ENCODE measurements at places on chromosomes 2 and 18.

GRCh38 chr2:160266037-160266551, 66.0 kb upstream of the ITGB6 start:
- DNase-seq, result no peak
- H3K27ac ChIP-seq, result no peak overlapping the region
- no peaks in the 10 kb centered on the region for H3K27me3 ChIP-seq
- no peaks in the 10 kb centered on the region for H3K36me3 ChIP-seq

DNA sequence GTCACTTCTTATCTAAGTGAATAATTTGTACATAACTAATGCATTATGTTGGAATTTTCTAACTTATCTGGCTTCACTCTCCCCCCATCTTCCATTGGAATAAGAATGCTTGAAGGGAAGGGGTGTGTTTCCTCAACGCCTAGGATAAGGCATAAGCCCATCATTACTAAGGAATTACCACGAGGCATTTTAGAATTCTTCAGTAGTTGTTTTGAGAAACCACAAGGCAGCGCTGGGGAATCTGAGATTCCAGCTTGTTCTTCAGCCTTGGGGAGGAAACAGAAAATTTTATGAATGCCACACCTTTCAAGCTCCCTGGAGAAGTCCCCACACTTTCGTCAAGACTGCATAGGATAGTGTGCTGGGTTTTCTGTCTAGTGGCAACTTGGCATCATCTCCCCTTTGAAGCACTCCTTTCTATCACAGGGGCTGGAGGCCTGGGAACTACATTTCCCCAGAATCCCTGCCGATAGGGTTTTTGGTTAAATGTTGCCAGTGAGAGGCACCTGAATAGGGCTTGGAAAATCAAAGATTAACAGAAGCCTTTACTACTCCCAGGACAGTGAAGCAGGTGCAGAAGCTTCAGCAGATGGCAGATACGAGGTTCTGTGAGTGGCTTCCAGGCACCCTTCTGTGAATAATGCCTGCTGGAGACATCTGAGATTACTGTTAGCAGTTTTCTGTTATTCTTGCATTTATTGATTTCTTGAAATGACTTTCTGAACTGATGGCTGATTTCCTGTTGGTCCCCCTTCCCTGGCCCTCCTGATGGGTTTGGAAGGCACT, 192.7 kb upstream of the REV1 start:
- H3K4me3 ChIP-seq, result no peak overlapping the region
- H3K27me3 ChIP-seq, result no peaks in the 10 kb centered on the region
- no peaks in the 10 kb centered on the region for H3K4me1 ChIP-seq
- no peak for DNase-seq

GRCh38 chr2:191148791-191149190, 2.0 kb downstream of the STAT4 start:
- H3K4me1 ChIP-seq, result peaks cover 13% of the 10 kb centered on the region
- no peaks in the 10 kb centered on the region for H3K36me3 ChIP-seq
- H3K27me3 ChIP-seq, result no peaks in the 10 kb centered on the region
- no peak overlapping the region for H3K27ac ChIP-seq
- no peak overlapping the region for H3K4me3 ChIP-seq

DNA sequence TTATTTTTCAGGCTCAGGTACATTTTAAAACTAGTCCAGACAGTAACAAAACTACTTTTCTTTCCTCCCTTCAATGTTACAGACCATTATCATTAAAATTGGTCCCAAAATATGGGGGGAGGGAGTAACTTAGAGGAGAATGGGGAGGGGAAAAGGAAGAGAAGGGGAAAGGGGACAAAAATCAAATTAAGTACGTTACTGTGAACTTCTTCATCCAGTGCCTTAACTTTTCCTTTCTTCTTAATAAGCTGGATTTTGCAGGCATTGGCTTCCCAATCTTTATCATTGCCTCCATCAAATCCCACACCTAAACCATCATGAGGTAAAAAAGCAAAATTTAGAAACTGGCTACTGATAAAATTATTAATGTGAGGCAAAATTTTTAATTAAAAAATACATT, 17.2 kb downstream of the GFPT1 start:
- no peaks in the 10 kb centered on the region for H3K27me3 ChIP-seq
- H3K4me1 ChIP-seq, result no peaks in the 10 kb centered on the region
- H3K27ac ChIP-seq, result no peak overlapping the region

DNA sequence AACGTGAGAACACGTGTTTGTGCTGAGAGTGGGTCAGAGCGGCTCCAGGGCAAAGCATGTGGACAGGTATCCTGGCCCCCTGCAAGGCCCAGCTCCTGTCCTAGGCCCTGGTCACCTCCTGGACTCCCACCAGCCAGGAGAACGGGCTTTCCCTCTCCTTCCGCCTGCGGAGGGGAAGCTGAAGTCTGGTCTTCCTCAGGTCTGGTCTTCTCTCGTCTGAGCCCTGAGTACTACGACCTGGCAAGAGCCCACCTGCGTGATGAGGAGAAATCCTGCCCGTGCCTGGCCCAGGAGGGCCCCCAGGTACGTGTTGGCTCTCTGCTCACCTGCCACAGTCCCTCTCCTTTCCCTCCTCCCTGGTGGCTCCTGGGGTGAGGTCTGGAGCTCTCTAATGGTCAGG, 963 bp downstream of the GNLY start:
- H3K4me3 ChIP-seq, result no peak overlapping the region
- no peaks in the 10 kb centered on the region for H3K27me3 ChIP-seq
- no peaks in the 10 kb centered on the region for H3K4me1 ChIP-seq
- DNase-seq, result no peak

GRCh38 chr2:71070294-71071093, 2.0 kb downstream of the NAGK start:
- H3K27ac ChIP-seq, result peak overlapping the region; percentile 97
- H3K36me3 ChIP-seq, result peaks cover 12% of the 10 kb centered on the region
- peak overlapping the region; percentile 6 for H3K4me3 ChIP-seq
- H3K27me3 ChIP-seq, result no peaks in the 10 kb centered on the region
- H3K4me1 ChIP-seq, result peaks cover 42% of the 10 kb centered on the region
- DNase-seq, result no peak

- H3K4me3 ChIP-seq, result no peak overlapping the region
- no peak overlapping the region for H3K27ac ChIP-seq
- H3K36me3 ChIP-seq, result no peaks in the 10 kb centered on the region
- no peaks in the 10 kb centered on the region for H3K27me3 ChIP-seq
These were observed 69.5 kb upstream of the MAP4K4 start for GRCh38 chr2:101628030-101628392.

GRCh38 chr18:76538846-76539245, 43.8 kb upstream of the ZNF516 start:
- H3K4me1 ChIP-seq, result no peaks in the 10 kb centered on the region
- no peak overlapping the region for H3K27ac ChIP-seq
- no peak overlapping the region for H3K4me3 ChIP-seq
- no peaks in the 10 kb centered on the region for H3K36me3 ChIP-seq
- H3K27me3 ChIP-seq, result no peaks in the 10 kb centered on the region

GRCh38 chr2:152396051-152396511, 61.1 kb downstream of the FMNL2 start:
- DNase-seq, result no peak
- H3K27ac ChIP-seq, result peak overlapping the region; percentile 60
- H3K4me3 ChIP-seq, result no peak overlapping the region
- H3K4me1 ChIP-seq, result no peaks in the 10 kb centered on the region
- no peaks in the 10 kb centered on the region for H3K27me3 ChIP-seq

GRCh38 chr18:72843743-72844142, 24.0 kb downstream of the NETO1 start:
- H3K36me3 ChIP-seq, result no peaks in the 10 kb centered on the region
- H3K4me3 ChIP-seq, result no peak overlapping the region
- no peaks in the 10 kb centered on the region for H3K27me3 ChIP-seq
- no peaks in the 10 kb centered on the region for H3K4me1 ChIP-seq

DNA sequence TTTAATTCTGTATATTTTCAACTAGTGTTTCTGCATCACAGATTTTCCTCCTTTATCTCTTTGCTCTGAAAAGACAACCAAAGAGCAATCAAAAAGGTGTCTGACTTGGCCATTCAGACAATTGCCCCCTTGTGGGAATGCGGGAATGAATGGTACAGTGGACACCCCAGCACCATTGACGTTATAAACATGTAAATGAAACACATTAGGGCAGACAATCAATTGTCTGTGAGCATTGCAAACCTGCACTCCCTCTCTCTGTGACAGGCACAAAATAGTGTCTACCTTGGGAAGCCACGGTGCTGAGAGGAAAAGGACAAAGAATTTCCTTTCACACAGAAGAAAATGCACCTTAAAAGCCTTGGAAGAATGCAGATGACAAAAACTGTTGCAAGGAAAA, 8.0 kb downstream of the ZEB2 start:
- no peak for DNase-seq

- H3K4me1 ChIP-seq, result no peaks in the 10 kb centered on the region
- H3K27me3 ChIP-seq, result no peaks in the 10 kb centered on the region
- no peak for DNase-seq
- no peaks in the 10 kb centered on the region for H3K36me3 ChIP-seq
- peak overlapping the region; percentile 79 for H3K27ac ChIP-seq
- H3K4me3 ChIP-seq, result no peak overlapping the region
These were observed 111.6 kb upstream of the CYP1B1 start for GRCh38 chr2:38187541-38188011.

DNA sequence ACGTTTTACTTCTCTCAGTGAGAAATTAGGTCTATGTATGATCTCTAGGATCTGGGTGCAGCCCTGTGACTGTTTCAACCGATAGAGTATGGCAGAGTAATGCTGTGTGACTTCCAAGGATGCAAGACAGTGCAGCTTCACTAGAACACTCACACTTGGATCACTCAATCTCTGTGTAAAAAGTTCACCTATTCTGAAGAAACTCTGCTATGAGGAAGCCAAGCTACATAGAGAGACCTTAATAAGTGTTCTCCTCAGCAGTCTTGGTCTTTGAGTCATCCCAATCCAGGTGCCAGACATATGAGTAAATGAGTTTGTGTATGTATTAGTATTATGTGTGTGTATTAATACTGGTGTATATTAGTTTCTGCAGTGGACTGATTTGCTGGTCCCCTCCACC, 335.0 kb downstream of the NR4A2 start:
- DNase-seq, result no peak
- no peaks in the 10 kb centered on the region for H3K36me3 ChIP-seq
- no peaks in the 10 kb centered on the region for H3K27me3 ChIP-seq
- no peak overlapping the region for H3K27ac ChIP-seq

GRCh38 chr2:230226051-230226551, 565 bp downstream of the SP140 start:
- no peak for DNase-seq
- no peaks in the 10 kb centered on the region for H3K4me1 ChIP-seq
- no peak overlapping the region for H3K4me3 ChIP-seq
- H3K36me3 ChIP-seq, result no peaks in the 10 kb centered on the region
- no peaks in the 10 kb centered on the region for H3K27me3 ChIP-seq

- H3K27ac ChIP-seq, result no peak overlapping the region
- no peaks in the 10 kb centered on the region for H3K27me3 ChIP-seq
- no peak for DNase-seq
- H3K4me3 ChIP-seq, result no peak overlapping the region
These were observed 122.4 kb upstream of the LINC00305 start for GRCh38 chr18:64271246-64271645.

GRCh38 chr18:9096007-9096371, 6.5 kb upstream of the NDUFV2 start:
- no peak for DNase-seq
- no peaks in the 10 kb centered on the region for H3K27me3 ChIP-seq
- H3K4me3 ChIP-seq, result no peak overlapping the region
- peak overlapping the region; percentile 26 for H3K27ac ChIP-seq
- no peaks in the 10 kb centered on the region for H3K36me3 ChIP-seq

GRCh38 chr2:47174733-47175361, 19.7 kb upstream of the STPG4 start:
- H3K36me3 ChIP-seq, result peaks cover 8% of the 10 kb centered on the region
- no peaks in the 10 kb centered on the region for H3K27me3 ChIP-seq
- DNase-seq, result no peak
- H3K4me3 ChIP-seq, result peak overlapping the region; percentile 70
- peak overlapping the region; percentile 99 for H3K27ac ChIP-seq
- peaks cover 56% of the 10 kb centered on the region for H3K4me1 ChIP-seq

DNA sequence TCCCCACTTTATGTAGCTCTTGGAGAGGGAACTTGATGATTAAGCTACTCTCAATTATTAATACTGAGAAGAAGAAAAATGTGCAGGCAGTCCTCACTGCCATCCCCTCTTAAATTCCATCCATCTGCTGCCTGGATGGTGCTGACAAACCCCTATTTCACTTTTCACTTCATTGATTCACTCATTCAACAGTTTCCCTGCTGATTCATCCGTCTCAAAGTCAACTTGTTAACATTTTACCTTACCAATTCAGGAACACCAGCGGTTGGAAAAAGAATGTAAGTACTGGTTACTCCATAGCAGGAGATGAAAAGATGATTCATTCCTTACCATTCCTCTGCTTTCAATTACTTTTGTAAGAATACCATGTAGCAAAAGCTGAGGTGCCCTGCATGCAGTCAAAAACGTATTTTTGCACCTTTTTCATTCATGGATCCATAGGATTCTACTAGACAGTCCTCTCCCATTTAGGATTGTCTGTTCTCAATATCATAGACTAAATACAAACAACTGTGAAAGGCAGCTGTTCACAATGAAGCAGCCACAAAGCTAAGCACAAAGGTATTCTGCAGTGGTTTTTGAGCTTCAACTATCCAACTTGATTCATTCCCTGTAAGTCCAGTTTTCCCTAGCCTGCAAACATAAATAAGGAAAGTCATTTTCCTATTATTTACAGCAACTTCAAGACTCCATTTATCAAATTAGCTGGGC, 262.0 kb downstream of the MREG start:
- H3K4me1 ChIP-seq, result peaks cover 17% of the 10 kb centered on the region
- no peaks in the 10 kb centered on the region for H3K36me3 ChIP-seq
- no peak for DNase-seq
- H3K27me3 ChIP-seq, result no peaks in the 10 kb centered on the region
- H3K4me3 ChIP-seq, result no peak overlapping the region

DNA sequence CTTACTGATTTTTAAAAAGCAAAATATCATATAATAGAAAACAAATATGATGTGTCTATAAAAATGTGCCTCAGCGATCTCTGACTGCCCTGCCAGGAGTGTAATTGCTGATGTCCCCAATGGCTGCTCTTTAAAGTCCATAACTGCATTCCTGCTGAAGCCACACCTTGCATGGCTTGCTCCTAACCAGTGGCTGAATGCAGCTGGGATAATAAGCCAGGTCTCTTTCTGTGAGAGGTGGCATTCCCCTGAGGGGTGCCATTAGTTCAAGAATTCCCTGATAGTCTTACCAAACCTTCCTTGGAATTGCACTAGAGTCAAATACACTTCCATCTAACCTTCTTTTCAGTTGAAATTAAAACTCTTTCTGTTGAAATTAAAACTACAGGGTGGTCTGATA, 125.8 kb upstream of the ZNF804A start:
- no peak overlapping the region for H3K4me3 ChIP-seq
- no peaks in the 10 kb centered on the region for H3K4me1 ChIP-seq
- no peaks in the 10 kb centered on the region for H3K27me3 ChIP-seq
- H3K27ac ChIP-seq, result no peak overlapping the region
- H3K36me3 ChIP-seq, result no peaks in the 10 kb centered on the region

GRCh38 chr2:137976274-137976673, 12.0 kb downstream of the HNMT start:
- DNase-seq, result no peak
- H3K4me3 ChIP-seq, result no peak overlapping the region
- peak overlapping the region; percentile 82 for H3K27ac ChIP-seq
- no peaks in the 10 kb centered on the region for H3K27me3 ChIP-seq
- peaks cover 42% of the 10 kb centered on the region for H3K4me1 ChIP-seq
- H3K36me3 ChIP-seq, result no peaks in the 10 kb centered on the region

Measured in esophagus squamous epithelium (tissue), 5 donors.